NCI-H510A (cell line): ENCODE measurements at places on chromosomes 5 and 9.

- no peak for DNase-seq
These were observed 342.8 kb upstream of the CCNG1 start for GRCh38 chr5:163094492-163095180.

DNA sequence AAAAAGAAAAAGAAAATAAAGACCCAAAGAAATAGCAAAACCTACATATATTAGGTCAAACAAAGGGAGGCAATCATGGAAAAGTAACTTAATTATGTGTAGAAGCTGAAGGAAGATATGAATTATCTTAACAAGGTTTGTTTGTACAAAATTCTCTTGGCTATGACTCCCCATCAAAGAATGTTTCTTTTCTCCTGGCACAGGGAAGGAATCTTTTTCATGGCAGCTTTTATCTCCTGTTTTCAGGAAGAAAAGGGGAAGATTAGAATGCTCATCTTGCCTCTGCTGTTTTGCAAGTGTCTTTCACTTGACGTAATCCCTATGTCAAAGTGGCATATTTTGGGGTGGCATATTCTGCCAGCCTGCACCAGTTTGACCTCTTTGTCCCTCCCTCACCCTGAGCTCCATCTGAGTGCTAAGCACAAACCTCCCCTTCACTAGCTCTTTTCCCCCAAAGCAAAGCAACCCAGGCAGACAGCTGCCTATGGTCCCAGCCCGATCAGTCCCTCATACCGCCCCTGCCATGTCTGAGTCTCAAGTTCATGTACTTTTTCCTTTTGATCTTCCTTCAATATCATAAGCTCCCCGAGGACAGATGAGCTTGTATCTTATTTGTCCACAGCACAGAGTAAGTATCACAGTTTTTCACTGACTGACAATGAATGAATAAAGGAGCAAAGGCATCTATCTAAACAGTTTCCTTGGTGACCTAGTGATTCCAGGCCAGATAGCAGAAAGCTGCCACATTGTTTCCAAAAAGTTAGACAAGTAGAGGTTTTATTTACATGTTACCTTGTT is 242.8 kb upstream of the ANKRD55 start:
- DNase-seq: no peak

DNA sequence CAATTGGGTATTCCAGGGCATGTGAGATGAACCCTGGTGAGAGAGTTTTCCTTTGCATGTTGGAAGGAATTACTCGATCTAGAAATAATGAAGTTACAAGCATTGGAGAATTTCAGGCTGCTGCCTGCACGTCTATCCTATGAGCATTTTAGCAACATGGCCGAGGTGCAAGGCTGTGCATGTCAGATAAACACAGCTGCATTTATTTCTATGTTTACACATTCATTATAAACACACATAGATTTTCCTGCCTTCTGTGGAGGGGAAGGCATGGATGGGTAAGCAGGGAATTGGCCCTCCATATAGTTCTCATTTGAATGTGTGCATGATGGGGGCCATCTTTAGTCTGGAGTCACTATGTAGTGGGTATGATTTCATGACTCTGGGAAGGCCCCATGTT is 42.3 kb downstream of the AOPEP start:
- DNase-seq: no peak

DNA sequence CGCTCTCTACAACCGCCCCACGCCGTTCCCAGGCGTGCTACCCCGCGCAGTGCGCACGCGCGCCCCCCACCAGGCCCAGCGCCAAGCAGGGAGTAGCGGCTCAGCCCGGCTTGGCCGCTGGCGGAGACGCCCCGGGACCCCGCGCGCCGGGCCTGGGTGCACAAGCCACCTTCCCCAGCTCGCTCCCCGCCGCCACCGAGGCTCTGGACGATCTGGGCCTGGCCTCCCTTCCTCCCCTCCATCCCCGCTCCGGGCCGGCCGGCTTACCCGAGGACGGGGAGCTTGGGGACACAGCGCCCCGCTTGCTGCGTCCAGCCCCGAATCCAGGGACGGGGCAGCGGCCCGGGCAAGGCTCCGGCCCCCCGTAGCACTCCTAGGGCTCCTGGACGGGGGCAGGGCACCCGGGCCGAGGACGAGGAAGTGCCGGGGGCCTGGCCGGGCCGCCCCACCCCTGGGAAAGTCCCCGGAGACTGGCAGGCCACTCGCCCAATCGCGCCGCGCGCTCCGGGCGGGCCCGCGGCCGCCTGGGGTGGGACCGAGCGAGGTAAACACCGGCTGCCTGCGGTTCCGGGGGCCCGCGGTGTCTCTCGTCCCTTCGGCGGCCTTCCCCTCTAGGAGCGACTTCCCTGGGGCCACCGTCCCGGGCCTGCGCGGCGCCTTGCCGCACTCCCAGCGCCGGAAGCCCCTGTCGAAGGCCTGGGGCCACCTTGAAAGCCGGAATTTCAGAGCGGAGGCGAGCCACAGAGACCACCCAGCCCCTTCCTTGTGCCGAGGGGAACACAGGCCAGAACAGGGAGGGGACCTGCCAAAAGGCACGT is at the start of gene TNIP1:
TNIP1 (minus strand) TSS at position 422 of the 818 bp plus-strand sequence. CDS start 15,939 bp downstream, outside the sequence.
- DNase-seq: peak; percentile 73

GRCh38 chr9:9973062-9973461 is 639.7 kb downstream of the PTPRD start:
- DNase-seq: no peak

GRCh38 chr5:174319551-174319950 is 274.0 kb downstream of the NSG2 start:
- no peak for DNase-seq

- no peak for DNase-seq
These were observed 29.5 kb downstream of the NPR3 start for GRCh38 chr5:32740651-32741050.

- no peak for DNase-seq
These were observed 66.5 kb upstream of the STC2 start for GRCh38 chr5:173394701-173395100.

DNA sequence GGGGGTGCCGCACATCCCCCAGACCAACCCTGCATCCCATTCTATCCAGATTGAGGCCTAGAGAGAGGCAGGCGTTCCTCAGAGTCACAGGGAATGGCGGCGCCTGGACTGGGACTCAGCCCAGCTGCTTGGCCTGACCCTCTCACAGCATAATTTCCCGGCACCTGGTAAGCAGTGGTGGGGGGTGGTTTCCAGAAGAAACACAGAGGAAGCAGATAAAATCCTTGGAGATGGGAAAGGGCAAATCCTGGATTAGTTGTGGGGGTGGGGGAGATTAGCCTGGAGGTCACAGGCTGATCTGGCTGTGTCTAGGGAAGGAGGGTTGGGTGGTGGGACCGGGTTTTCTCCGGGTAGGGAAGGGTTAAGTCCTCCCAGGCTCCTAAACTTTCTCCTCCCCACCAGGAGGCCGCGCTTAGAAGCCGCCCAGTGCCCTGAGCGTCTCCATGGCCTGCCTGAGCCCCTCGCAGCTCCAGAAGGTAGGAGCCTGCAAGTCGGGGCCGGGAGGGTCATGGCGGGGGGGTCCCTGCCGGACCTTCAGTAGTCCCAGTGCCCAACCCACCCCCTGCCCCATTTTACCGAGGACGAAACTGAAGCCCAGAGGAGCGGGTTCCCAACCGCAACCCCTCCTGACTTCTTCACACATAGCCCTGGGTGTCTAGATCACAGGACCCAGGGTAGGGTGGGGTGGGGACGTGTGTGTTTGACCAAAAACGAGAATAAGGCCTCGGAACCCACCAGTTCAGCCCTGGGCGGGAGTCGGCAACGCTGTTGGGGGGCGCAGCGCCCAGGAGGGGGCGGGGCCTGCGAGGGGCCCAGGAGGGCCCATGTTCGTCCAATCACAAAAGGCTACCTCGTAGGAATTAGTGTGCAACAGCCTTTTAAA is 1.3 kb downstream of the PHYHD1 start:
- no peak for DNase-seq

GRCh38 chr5:90898326-90899013 is 339.9 kb downstream of the ADGRV1 start:
- DNase-seq: no peak

DNA sequence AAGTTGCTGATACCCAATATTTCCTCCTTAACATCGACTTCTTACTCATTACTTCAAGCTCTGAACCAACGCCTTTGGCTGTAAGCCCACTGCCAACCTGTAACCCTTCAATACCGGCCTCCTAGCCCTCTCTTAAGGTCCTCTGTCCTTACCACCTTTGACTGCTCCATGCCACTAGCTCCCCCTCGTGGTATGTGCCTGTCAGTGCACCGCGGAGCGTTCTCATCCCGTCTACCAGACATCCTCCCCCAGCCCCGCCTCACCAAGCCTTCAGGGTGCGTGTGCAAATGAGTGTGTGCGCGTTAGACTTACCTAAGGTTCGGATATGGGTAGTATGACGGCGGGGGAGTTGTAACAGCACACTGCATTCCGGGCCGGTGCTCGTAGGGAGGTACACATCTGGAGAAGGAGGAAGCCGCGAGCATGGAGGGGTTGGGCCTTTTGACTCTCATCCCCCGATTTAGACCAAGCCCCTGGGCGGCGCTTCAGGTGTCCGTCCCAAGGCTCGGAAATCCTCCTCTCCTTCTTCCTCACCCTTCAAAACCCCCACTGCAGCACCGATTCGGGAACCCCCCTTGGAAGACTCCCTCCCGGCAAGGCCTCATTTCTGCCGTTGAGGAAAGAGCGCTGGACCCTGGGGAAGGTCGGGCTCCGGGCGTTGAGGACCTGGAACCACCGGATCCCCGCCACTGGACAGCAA is 2.8 kb upstream of the MYORG start:
- peak; percentile 47 for DNase-seq

GRCh38 chr5:149317281-149318048 is 27.8 kb upstream of the GRPEL2 start:
- no peak for DNase-seq

- DNase-seq: no peak
These were observed 708.2 kb upstream of the PTPRD start for GRCh38 chr9:11320989-11321388.

DNA sequence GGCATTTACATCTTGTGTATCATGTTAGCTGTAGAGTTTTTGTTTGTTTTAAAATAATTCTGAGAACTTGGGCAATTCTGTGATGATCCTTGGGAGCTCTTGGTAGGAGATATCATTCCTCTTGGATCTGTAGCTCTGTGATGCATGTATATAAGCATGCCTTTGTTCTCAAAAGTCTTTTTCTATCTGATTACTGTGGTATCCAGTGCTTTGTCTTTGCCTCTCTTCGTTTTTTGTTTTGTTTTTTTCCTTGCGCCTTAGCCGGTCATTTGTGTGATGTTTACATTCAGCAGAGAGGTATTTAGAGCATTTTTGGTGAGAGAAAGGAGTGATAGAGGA is 110.0 kb downstream of the PAM start:
- DNase-seq: no peak

- DNase-seq: no peak
These were observed 133.2 kb downstream of the MTX3 start for GRCh38 chr5:79857714-79858409.
